ENCODE measurements at places on chromosomes 12 and 14.
A peak's percentile ranks its signal among the peaks of the same experiment; 100 is the strongest.

DNA sequence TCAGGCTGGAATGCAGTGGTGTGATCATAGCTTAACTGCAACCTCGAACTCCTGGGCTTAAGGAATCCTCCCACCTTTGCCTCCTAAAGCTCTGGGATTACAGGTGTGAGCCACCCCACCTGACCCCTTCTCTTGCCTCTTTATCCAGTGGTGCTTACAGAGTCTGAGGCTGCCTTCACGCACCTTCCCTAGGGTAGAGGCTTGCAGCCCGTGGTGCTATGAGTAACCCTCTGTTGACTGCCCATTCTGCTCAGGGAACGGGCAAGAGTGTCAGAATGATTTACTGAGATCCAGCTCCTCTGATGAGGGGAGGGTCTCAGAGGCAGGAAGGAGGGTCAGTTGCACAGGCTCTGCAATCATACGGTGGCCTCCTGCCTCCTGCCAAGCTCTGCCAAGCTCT is 125.1 kb upstream of the TBX3 start:
- no peaks in the 10 kb centered on the region for H3K36me3 ChIP-seq
- H3K27ac ChIP-seq, result no peak overlapping the region
- H3K4me3 ChIP-seq, result no peak overlapping the region
- DNase-seq, result no peak
- H3K27me3 ChIP-seq, result no peaks in the 10 kb centered on the region

- H3K4me1 ChIP-seq, result peaks cover 4% of the 10 kb centered on the region
- no peaks in the 10 kb centered on the region for H3K36me3 ChIP-seq
- no peak overlapping the region for H3K27ac ChIP-seq
- DNase-seq, result peak; percentile 13
- no peaks in the 10 kb centered on the region for H3K27me3 ChIP-seq
Observed at GRCh38 chr12:51675071-51675803, 84.2 kb downstream of the SCN8A start.

GRCh38 chr14:64510825-64511671 is 6.5 kb downstream of the ZBTB1 start:
- H3K27ac ChIP-seq, result peak overlapping the region; percentile 22
- no peaks in the 10 kb centered on the region for H3K27me3 ChIP-seq
- no peak overlapping the region for H3K4me3 ChIP-seq

GRCh38 chr12:132566516-132567131 is 43.8 kb downstream of the LRCOL1 start:
- H3K27me3 ChIP-seq, result no peaks in the 10 kb centered on the region
- H3K36me3 ChIP-seq, result peaks cover 58% of the 10 kb centered on the region
- H3K4me3 ChIP-seq, result no peak overlapping the region
- H3K27ac ChIP-seq, result no peak overlapping the region
- DNase-seq, result no peak

GRCh38 chr14:73743431-73743931 is 29.3 kb upstream of the PNMA1 start:
- peak overlapping the region; percentile 94 for H3K27ac ChIP-seq
- peak overlapping the region; percentile 37 for H3K4me3 ChIP-seq
- H3K36me3 ChIP-seq, result peaks cover 23% of the 10 kb centered on the region
- DNase-seq, result peak; percentile 86

DNA sequence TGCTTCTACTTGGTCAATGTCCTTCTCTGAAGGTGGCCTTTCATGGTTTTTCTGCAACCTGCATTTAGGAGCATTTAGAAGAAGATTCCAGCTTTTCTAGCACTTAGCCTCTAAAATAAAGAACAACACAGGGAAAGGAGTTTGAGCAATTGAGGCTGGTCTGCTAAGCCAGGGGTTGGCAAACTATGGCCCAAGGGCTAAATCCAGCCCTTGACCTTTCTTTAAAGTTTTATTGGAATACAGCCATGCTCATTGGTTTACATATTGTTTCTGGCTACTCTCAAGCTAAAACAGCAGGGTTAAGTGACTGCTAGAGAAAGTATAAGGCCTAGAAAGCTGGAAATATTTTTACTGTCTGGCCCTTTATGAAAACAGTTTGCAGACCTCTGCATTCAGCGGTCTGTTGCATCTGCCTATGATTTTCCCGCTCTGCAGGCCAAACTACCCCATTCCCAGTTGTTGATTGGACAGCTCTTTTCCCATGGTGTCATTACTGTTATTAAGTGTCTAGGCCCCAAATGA is 39.3 kb downstream of the SPRING1 start:
- no peak overlapping the region for H3K27ac ChIP-seq
- DNase-seq, result no peak
- peaks cover 2% of the 10 kb centered on the region for H3K4me1 ChIP-seq
- no peaks in the 10 kb centered on the region for H3K27me3 ChIP-seq
- no peak overlapping the region for H3K4me3 ChIP-seq

DNA sequence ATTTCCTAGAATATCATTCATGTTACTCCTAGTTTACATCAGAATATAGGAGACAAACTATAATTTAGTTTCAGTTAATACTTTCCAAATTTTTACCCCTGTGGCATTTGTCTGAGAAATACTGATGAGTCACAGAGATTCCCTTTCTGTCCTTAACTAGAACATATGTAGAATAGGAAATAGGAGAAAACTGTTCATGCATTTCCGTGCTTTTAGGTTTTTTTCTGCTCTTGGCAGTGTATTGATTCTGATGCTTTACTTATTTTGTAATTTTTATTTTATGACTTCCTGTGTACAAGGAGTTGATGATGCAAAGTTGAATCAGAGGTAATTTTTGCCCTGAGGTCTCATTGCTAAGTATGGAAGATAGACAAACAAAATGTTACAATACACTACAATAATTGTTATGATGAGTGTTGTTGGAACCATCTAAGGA is 23.0 kb downstream of the MNAT1 start:
- peaks cover 43% of the 10 kb centered on the region for H3K4me1 ChIP-seq
- no peak overlapping the region for H3K4me3 ChIP-seq
- no peaks in the 10 kb centered on the region for H3K36me3 ChIP-seq
- no peak overlapping the region for H3K27ac ChIP-seq

GRCh38 chr12:13596714-13597113 is 384.7 kb downstream of the GRIN2B start:
- no peaks in the 10 kb centered on the region for H3K27me3 ChIP-seq
- H3K36me3 ChIP-seq, result no peaks in the 10 kb centered on the region
- no peak for DNase-seq
- H3K4me3 ChIP-seq, result no peak overlapping the region
- H3K4me1 ChIP-seq, result no peaks in the 10 kb centered on the region
- no peak overlapping the region for H3K27ac ChIP-seq

GRCh38 chr14:50001999-50002925 is 109.4 kb downstream of the ARF6 start:
- peak overlapping the region; percentile 56 for H3K4me3 ChIP-seq
- H3K27me3 ChIP-seq, result peaks cover 17% of the 10 kb centered on the region
- no peak overlapping the region for H3K27ac ChIP-seq
- H3K4me1 ChIP-seq, result peaks cover 50% of the 10 kb centered on the region
- no peaks in the 10 kb centered on the region for H3K36me3 ChIP-seq
- DNase-seq, result peak; percentile 35

- no peaks in the 10 kb centered on the region for H3K36me3 ChIP-seq
- no peak for DNase-seq
- H3K27me3 ChIP-seq, result peaks cover 35% of the 10 kb centered on the region
- no peak overlapping the region for H3K27ac ChIP-seq
Observed at GRCh38 chr12:53333845-53334244, 2.3 kb downstream of the SP7 start.

- no peak overlapping the region for H3K27ac ChIP-seq
- no peak for DNase-seq
- no peaks in the 10 kb centered on the region for H3K27me3 ChIP-seq
- H3K4me3 ChIP-seq, result no peak overlapping the region
Observed at GRCh38 chr12:40889329-40889728, 197.1 kb downstream of the CNTN1 start.

DNA sequence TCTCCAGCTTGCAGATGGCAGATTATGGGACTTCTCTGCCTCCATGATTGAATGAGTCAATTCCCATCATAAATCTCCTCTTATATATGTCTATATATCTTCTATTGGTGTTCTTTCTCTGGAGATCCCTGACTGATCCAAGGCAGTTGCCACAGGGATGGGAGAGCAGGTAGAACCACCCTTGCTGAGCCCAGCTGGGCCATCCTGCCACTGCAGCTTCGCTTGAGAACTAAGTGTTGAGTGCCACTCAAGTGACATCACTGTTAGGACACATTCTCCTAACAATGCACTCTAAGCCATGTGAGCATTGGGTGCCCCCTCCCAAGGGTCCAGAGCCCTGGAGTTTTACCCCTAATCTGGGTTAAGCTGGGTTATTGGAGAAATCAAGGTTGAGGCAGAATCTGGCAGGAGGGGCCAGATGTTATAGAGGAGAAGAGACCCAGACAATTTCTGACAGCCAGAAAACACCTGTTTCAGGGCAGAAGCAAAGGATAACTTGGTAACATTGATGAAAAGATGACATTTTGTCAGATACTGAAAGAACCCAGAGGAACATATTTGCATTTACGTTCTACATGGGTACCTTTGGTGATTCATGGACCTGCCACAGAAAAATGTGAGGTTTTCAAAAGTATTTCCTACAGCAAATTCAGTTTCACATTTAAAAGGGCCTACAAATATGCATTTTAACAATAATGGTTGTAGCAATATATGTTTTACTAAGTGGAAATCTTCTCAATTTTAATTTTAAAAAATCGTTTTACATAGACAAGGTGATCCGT is 57.2 kb upstream of the MAX start:
- H3K36me3 ChIP-seq, result no peaks in the 10 kb centered on the region
- H3K4me3 ChIP-seq, result no peak overlapping the region
- no peak overlapping the region for H3K27ac ChIP-seq
- no peak for DNase-seq
- peaks cover 7% of the 10 kb centered on the region for H3K4me1 ChIP-seq

GRCh38 chr14:68779761-68780323 is 13.0 kb downstream of the ZFP36L1 start:
- no peak overlapping the region for H3K4me3 ChIP-seq
- no peaks in the 10 kb centered on the region for H3K36me3 ChIP-seq
- H3K4me1 ChIP-seq, result peaks cover 29% of the 10 kb centered on the region

DNA sequence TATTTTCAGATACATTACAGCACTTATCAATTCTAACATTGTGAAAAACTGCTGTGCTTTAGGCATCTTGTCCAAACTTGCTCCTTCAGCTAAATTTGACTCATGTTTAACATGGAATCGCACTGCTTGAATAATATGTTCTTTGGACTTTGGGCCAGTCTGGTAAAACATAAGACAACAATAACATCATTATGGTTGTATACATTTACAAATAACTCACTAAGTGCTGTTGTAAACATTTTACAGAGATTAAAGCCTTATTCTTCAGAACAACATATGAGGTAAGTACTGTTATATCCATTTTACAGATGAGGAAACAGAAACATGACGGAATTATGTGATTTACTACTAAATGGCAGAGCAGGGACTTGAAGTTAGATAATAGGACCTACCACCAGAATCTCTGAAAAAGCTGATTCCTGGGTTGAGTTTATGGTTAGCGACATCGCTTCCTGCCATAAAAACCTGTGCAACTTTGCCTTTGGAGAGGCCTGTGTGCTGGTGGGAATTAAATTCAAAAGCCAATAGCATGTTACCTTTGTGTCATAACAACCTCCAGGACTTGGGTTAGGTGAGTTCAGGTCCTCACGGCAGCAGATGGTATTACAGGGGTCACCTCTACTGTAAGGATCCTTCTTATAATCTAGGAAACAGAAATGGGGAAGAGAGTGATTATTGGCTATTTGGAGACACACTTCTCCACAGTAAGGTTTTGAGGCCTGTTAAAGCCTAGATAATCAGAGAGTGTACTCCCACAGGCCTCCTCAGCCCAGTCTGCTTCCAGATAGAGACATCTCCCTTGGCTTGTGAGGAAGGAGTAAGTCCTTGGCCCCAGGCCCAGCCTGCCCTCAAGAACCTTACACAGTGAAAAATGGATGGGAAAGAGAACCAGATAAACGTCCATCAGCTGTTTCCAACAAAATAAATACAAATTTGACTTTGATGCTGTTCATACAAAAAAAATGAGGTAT is 61.8 kb downstream of the PLBD1 start:
- H3K36me3 ChIP-seq, result peaks cover 11% of the 10 kb centered on the region
- H3K4me1 ChIP-seq, result no peaks in the 10 kb centered on the region
- H3K27ac ChIP-seq, result no peak overlapping the region
- H3K27me3 ChIP-seq, result no peaks in the 10 kb centered on the region

DNA sequence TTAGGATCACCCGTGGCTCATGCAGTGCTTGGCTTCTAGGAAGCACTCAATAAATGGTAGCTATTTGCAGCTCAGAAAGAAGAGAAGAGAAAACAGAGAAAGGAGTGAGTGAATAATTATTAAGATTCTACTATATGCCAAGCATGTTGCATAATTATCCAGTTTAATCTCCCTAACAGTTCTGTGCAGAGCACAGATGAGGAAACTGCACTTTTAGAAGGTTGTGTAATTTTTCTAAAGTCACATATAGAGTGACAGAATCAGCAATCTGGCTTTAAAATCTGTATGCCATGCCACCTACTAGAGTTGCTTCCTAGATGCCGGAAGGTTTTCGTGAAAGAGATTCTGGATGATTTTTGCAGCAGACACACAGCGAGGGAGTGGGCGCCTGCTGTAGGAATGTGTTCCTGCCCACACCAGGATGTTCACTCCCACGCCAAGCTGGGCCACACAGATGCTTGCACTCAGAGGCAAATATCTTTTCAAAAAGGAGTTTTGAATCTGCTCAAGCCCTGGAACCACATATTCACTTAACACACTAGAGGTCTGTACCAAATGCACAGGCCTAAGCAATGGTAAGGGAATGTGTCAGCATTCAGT is 50.2 kb upstream of the SMCO2 start:
- no peaks in the 10 kb centered on the region for H3K4me1 ChIP-seq
- H3K36me3 ChIP-seq, result no peaks in the 10 kb centered on the region

GRCh38 chr14:96574633-96575632 is 72.8 kb downstream of the PAPOLA start:
- DNase-seq, result no peak
- H3K27ac ChIP-seq, result no peak overlapping the region
- no peaks in the 10 kb centered on the region for H3K4me1 ChIP-seq

DNA sequence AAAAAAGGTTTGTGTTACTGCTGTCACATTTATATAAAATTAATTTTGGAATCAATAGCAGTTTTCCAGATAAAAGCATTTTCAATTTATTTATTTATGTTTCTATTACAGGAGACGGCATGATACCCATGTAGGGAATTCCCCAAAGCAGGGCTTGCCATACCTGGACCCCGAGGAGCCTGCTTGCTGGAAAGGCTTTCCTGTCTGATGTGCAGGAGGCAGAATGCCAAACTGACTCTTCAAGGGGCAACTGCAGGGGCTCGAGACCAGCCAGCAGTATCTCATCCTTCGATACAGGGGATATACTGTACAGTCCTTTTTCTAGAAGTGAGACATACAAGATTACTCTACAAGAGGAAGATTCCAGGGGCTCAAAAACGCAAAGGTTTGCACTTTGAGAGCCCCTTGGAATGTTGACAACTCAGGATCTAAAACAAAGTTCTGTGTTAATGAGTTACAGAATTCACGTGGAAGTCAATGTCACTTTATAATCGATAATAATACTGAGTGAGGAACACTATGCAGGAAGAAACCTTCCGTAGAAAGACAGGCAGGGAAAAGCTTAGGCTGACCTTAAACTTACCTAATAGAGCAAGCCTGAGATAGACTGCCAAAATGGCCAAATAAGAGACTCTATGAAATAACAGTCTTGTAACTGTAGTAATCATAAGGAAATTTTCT is 38.6 kb downstream of the ZNF664 start:
- no peak overlapping the region for H3K4me3 ChIP-seq
- no peak overlapping the region for H3K27ac ChIP-seq
- no peak for DNase-seq
- H3K27me3 ChIP-seq, result no peaks in the 10 kb centered on the region
- no peaks in the 10 kb centered on the region for H3K4me1 ChIP-seq

- no peak overlapping the region for H3K27ac ChIP-seq
- peaks cover 24% of the 10 kb centered on the region for H3K36me3 ChIP-seq
- H3K4me1 ChIP-seq, result peaks cover 31% of the 10 kb centered on the region
Observed at GRCh38 chr12:67647181-67647798, 1.3 kb upstream of the DYRK2 start.

GRCh38 chr14:63444588-63444987 is 98.6 kb downstream of the PPP2R5E start:
- H3K4me3 ChIP-seq, result no peak overlapping the region
- DNase-seq, result no peak
- no peaks in the 10 kb centered on the region for H3K36me3 ChIP-seq
- no peaks in the 10 kb centered on the region for H3K27me3 ChIP-seq
- no peak overlapping the region for H3K27ac ChIP-seq

All from DND-41 (cell line).